ENCODE measurements at places on chromosomes 2 and 18.

GRCh38 chr2:138454761-138455160, 46.8 kb upstream of the SPOPL start:
- H3K27me3 ChIP-seq, result no peaks in the 10 kb centered on the region
- DNase-seq, result no peak
- no peak overlapping the region for H3K27ac ChIP-seq
- H3K4me1 ChIP-seq, result no peaks in the 10 kb centered on the region
- H3K4me3 ChIP-seq, result no peak overlapping the region

GRCh38 chr2:146572598-146572997, 1272.2 kb upstream of the ACVR2A start:
- H3K36me3 ChIP-seq, result no peaks in the 10 kb centered on the region
- no peak overlapping the region for H3K27ac ChIP-seq
- H3K4me1 ChIP-seq, result no peaks in the 10 kb centered on the region
- no peaks in the 10 kb centered on the region for H3K27me3 ChIP-seq
- no peak for DNase-seq

DNA sequence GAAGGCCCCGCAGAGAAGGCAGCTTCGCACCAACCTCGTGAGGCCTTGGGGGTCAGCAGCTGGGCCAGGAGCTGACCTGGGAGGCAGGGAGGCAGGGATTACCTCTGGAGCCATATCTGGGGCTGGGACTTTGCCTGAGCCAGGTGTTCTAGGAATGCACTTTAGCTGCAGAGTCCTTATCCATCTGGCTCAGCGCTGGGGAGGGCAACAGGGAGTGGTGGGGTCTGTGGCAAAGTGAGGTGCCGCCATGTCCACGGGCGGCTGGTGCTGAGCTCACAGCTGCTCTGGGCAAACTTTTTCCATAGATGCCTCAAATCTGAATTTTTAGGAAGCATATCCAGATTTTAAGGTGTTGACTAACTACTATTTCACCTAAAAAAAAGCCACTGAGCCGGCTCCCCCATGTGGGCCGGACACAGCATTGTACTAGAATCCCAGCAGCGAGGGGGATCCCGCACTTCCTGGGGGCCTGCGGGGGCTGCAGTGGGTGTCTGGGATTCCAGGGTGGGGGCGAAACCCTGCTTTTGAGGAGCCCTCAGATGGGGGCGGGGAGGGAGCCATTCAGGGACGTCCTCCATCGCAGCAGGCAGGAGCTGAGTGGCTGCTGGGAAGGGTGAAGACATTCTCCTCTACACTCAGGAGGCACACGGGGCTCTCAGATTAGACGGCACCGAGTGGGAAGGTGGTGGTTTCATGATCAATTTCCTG, 34.6 kb downstream of the RTP5 start:
- DNase-seq, result no peak
- no peaks in the 10 kb centered on the region for H3K27me3 ChIP-seq
- peaks cover 9% of the 10 kb centered on the region for H3K4me1 ChIP-seq
- H3K27ac ChIP-seq, result no peak overlapping the region

- H3K4me1 ChIP-seq, result no peaks in the 10 kb centered on the region
- peaks cover 26% of the 10 kb centered on the region for H3K27me3 ChIP-seq
- H3K27ac ChIP-seq, result no peak overlapping the region
- no peak overlapping the region for H3K4me3 ChIP-seq
- no peak for DNase-seq
- H3K36me3 ChIP-seq, result no peaks in the 10 kb centered on the region
Observed at GRCh38 chr2:13052547-13052946, 335.8 kb downstream of the TRIB2 start.

- no peaks in the 10 kb centered on the region for H3K36me3 ChIP-seq
- no peak overlapping the region for H3K27ac ChIP-seq
- H3K4me1 ChIP-seq, result no peaks in the 10 kb centered on the region
- no peaks in the 10 kb centered on the region for H3K27me3 ChIP-seq
Observed at GRCh38 chr2:138713504-138713903, 66.7 kb downstream of the NXPH2 start.

DNA sequence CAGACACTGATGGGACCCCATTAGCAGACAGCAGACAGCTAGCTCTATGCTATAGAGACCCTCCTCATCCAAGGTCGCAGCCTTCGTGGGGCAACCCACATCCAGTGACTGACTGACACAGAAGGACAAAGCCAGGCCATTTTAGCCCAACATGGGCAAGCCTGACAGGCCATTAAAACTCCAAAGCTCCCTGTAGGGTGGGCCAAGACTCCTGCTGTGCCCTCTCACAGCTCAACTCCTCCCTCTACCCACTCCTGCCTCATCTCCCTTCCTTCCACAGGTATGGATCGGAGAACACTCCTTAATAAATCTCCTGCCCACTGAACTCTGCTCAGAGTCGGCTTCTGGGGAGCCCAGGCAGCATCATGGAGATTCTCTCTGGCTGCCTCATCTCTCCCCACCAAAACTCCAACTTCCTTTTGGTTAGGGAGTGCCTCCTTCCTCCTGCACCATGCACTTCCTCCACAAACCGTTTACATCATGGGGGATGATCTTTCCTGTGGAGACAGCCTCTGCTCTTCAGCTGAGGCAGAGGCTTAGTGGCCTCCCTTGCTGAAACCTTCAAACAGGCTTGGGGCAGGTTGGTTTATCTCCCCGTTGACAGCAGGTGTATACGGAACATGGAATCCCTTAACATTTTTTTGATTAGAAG, 86.5 kb downstream of the ACTR3 start:
- no peak overlapping the region for H3K4me3 ChIP-seq
- H3K4me1 ChIP-seq, result peaks cover 5% of the 10 kb centered on the region
- H3K27me3 ChIP-seq, result no peaks in the 10 kb centered on the region
- DNase-seq, result no peak
